Urinary bladder (tissue), 4 donors: ENCODE measurements at places on chromosomes 16 and 17. TPM values are rescaled to one million over a fixed set of nuclear protein-coding genes. Genes with fewer than 3 reads are reported as not detected.
A peak's percentile ranks its signal among the peaks of the same experiment; 100 is the strongest.

CCL8 gene
- 1.0 TPM for total RNA-seq

TP53TG3C gene
- not detected for total RNA-seq

NPIPA3 gene
- total RNA-seq: 3.0 TPM

KRT25 gene
- total RNA-seq: not detected

CD300A gene
- total RNA-seq: 2.7 TPM

- DNase-seq: no peak
Observed at GRCh38 chr16:15494236-15494635, 59.8 kb downstream of the BMERB1 start.

GRCh38 chr16:85187002-85187401 lies 74.7 kb upstream of the CIBAR2 start:
- DNase-seq: no peak

GRCh38 chr16:86508028-86508946 lies 2.0 kb upstream of the FOXF1 start:
- no peak for DNase-seq

DNA sequence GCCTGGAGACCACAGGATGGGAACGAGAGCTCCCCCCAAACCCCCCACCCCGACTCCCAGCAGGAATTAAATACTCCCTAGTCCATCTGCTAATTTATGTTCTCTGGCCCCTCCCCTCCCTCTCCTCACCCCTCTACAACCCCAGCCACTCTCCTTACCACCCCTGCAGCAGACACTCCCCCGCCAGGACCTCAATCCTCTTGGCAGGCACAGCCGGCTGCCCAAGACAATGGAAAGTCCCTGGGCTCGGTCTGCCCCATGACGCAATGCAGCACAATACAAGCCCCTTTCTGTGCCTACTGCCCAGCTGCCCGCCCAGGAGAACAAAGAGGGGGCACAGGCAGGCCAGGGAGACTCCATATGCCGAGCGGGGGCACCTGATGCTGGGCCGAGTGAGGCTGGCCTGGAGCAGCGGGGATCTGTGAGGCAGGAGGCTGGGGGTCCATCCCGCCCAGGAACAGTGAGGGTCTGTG lies 30.3 kb upstream of the CDC42EP4 start:
- DNase-seq: peak; percentile 76

DNA sequence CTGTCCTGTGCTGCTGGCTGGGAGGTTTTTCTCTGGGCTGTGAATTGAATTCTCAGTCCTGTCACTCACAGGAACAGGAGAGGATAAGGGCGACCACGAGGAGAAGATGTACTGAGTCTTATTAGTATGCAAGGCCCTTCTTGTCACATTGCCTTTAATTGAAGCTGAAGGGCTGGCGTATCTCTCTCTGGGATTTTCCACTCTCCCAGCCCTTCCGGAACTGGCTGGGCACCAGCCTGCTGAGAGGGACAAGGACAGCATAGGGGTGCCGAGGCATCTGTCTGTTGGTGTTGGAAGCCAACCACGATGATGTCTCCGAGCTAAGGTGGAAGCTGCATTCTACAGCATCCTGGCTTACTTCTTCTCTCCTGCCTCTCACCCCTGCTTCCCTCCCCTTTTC lies 33.2 kb downstream of the GPRC5B start:
- DNase-seq: no peak

GRCh38 chr17:64984181-64984580 lies 64.9 kb upstream of the LRRC37A3 start:
- DNase-seq: no peak

DNA sequence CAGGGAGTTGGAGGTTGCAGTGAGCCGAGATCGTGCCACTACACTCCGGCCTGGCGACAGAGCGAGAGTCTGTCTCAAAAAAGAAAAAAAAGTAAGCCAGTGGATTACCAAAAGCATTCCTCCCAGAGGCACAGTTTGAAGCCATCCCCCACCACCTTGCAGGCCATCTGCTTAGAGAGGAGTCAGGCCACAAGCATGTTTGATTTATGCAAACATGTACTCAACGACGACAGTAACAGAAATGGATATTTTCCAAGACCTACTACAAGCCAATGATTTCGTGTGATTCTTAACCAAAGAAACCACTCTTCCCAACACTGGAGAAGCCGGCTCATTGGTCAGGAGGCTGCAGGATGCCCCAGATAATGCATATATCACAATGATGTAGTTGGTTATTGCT lies 34.8 kb downstream of the MYH13 start:
- no peak for DNase-seq

GRCh38 chr17:13010959-13011358 lies 6.9 kb downstream of the ELAC2 start:
- no peak for DNase-seq

DNA sequence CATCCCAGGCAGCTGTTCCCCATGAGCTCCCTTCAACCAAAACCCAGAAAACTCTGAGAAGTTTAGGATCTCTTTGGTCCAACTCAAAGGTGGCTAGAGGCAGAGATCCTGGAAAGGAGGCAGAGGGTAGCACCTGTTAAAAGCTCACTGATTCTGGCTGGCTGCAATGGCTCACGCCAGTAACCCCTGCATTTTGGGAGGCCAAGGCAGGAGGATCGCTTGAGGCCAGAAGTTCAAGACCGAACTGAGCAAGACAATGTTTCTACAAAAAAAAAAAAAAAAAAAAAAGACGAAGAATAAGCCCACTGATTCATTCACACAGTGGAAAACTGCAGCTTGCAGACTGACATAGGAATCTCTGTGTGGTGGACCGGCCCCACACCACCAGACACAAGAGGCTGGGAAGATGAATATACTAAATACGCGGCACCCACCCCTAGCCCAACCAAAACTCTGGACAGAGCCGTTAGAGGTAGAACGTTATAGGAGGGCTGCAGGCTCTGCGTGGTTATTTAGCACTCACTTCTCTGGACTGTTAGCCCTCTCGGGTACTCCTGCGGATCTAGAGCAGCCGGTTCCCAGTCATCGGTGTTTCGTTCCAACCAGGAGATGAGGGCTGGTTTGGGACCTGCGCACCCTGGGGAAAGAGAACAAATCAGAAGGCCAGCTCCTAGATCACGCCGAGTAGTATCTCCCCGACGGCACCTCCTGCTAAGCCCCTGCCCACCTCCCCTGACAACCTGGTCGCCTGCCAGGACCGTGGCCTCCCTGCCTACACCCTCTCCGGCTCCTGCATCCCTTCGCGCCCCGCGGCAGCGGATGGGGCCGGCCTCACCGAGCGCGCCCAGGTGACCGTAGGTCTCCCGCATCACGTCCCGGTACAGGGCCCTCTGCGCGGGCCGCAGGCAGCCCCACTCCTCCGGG lies 925 bp downstream of the ZNF689 start:
- no peak for DNase-seq

DNA sequence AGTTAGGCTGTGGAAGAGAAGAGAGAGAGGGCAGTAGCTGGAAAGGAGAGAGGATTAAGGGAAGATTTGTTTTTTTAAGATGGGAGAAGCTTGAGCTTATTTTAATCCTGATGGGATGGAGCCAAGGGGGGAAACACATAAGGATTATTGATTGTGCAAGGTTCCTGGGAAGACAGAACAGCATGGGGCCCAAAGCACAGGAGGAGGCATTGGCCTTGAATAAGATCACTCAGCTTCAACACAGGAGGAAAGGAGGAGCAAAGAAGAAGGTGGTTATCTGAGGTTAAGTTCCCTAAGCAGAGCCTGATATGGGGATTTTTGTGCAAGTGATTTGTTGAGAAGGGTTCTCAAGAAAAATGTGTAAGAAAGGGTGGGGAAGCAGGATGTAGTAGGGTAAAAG lies 169.8 kb downstream of the ABCC12 start:
- no peak for DNase-seq

- no peak for DNase-seq
Observed at GRCh38 chr16:29784157-29784556, 6.1 kb downstream of the ZG16 start.

DNA sequence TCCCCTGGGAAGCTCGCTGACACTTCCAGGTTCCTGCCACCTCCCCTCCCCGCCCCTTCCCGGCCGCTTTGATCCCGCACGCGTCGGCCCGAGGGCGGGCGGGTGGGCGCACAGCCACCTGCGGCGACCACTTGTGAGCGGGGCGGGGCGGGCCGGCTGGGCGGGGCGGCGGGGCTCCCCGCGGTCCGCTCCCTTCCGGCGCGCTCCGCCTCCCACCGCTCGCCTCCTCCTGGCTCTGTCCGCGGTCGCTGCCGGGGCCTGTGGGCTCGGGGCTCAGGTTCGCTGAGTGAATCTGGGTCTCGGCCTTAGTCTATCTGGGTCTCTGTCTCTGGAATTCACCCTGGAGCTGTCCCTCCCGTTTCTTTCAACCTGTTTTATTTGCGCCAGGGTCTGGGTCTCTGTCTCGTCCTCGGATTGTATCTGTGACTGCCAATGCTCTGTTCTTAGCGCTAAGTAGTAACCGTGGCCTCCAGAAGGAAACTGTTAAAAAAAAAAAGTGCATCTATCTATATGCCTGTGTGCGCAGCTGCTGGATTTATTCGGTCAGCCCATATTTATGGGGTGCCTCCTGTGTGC lies 2.7 kb upstream of the HES7 start:
- no peak for DNase-seq
